Right atrium auricular region (tissue), 2 donors: ENCODE measurements at places on chromosomes 6 and 20.

- DNase-seq = no peak
Measured at GRCh38 chr20:15461938-15462337, 1111.3 kb downstream of the KIF16B start.

GRCh38 chr20:53445932-53446331 is 147.7 kb downstream of the ZNF217 start:
- no peak for DNase-seq

DNA sequence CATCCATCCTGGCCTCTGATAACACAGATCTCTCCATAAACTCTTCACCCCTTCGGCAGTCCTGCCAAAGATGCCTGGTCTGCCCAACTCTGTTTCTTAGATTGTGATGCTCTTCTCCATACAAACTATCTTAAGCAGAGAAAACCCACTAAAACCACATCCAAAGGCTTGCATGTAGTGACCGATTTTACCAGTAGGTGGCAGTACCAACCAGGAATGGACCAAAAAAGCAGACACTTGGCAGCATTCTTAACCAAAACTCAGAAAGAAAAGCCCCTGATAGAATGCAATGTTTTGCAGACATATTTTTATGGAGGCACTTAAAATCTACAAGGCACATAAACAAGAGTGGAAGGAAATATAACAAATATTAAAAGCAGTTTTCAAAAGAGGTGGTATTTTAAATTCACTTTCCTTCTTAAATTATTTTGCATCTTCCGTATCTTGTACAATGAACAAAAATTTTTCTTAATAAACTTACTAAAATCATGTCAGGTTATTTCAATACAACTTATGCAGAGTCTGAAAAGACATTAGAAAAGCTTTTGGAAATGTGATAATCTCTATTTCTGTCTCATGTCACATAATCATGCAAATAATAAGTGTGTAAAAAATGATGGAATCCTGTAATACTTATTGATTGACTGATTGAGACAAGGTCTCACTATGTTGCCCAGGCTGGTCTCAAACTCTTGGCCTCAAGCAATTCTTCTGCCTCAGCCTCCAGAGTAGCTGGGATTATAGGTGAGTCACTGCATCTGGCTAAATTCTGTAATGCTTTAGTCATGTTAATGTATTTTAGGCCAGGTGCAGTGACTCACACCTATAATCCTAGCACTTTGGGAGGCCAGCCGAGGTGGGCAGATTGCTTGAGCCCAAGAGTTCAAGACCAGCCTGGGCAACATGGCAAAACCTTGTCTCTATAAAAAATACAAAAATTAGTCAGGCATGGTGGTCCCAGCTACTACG is 29.4 kb downstream of the LRP11 start:
- peak; percentile 77 for DNase-seq

DNA sequence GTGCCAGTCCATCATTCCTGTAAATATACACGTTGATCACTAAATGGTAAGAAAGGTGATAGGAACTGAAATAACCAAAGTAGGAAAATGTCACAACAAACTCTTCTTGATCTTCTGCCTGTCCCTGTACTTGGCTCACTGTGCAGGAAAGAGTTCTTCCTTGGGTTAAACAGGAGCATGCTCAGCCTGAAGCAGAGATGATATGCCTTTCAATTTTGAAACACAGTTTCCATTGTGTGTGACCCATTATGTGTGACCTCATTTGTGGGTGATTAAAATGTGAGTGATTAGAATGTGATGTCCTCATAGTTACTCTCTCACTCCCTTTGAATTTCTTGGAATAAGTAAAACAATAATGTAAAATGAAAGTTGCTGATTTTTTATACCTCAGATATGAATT is 427.2 kb upstream of the AGPAT4 start:
- no peak for DNase-seq

- DNase-seq = no peak
Measured at GRCh38 chr20:54100563-54100962, 30.2 kb upstream of the BCAS1 start.

DNA sequence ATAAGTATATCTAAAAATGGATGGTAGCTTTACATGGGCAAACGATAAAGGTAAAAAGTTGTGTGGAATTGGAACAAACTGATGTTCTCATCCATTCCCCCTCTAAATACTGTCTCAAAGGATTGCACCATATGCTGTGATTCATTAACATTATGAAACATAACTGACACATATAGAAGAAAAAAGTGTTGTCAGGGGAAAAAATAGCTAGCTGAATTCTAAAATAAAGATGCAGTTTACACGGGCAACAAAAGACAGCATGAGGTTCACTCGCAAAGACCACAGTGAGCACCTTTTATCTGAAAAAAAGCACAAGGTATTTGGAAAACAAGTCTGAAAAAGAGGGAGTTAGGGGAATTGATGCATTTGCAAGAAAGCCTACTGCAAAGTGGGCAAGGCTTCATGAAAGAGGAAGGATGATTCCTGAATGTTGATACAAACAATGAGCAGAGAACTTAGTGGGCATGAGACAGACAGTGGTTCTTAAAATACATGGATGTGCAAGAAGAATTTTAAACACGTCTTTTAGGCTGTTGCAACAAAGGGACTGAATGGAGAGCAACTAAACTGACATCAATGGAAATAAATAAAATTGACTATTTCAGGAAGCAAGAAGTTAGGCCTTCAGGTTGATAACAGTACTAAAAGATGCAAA is 280.9 kb downstream of the KIF16B start:
- DNase-seq = no peak

DNA sequence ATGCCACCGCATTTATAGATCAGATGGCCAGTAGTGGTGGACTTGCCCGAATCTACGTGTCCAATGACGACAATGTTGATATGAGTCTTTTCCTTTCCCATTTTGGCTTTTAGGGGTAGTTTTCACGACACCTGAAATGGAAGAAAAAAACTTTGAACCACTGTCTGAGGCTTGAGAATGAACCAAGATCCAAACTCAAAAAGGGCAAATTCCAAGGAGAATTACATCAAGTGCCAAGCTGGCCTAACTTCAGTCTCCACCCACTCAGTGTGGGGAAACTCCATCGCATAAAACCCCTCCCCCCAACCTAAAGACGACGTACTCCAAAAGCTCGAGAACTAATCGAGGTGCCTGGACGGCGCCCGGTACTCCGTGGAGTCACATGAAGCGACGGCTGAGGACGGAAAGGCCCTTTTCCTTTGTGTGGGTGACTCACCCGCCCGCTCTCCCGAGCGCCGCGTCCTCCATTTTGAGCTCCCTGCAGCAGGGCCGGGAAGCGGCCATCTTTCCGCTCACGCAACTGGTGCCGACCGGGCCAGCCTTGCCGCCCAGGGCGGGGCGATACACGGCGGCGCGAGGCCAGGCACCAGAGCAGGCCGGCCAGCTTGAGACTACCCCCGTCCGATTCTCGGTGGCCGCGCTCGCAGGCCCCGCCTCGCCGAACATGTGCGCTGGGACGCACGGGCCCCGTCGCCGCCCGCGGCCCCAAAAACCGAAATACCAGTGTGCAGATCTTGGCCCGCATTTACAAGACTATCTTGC is 725 bp downstream of the EEF1A1 start:
- peak; percentile 76 for DNase-seq

DNA sequence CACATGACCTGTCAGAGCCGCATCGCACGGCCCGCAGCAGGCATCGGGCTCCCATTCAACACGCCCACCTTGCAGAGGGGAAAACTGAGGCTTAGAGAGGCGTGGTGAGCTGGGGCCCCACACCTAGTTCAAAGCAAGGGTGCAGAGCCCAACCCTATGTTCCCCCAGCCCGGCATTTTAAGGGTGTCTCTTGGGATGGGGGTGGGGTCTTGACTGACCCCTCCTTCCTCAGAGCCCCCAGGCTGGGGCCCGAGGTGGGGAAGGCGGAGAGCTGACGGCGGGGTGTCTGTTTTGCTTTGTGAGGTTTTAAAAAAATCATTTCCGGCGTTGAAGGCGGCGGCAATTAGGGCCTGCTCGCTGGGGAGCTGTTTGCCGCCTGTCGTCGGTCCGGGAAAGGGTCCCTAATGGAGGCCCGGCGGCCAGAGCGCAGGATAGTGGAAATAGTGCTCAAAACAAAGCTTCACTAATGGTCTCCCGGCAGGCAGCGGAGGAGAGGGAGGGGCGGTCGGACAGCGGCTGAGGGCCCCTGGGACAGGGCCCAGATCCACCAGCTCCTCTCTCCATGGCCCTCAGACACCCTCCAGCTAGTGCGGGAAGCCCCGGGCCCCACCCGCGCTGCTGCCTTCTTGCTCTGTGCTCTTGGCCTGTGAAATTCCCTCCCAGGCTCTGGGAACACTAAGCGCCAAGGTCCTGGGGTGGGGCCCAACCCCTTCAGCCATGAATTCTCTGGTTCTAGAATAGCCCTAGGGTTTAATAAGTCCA is 11.9 kb downstream of the VSTM2L start:
- no peak for DNase-seq

DNA sequence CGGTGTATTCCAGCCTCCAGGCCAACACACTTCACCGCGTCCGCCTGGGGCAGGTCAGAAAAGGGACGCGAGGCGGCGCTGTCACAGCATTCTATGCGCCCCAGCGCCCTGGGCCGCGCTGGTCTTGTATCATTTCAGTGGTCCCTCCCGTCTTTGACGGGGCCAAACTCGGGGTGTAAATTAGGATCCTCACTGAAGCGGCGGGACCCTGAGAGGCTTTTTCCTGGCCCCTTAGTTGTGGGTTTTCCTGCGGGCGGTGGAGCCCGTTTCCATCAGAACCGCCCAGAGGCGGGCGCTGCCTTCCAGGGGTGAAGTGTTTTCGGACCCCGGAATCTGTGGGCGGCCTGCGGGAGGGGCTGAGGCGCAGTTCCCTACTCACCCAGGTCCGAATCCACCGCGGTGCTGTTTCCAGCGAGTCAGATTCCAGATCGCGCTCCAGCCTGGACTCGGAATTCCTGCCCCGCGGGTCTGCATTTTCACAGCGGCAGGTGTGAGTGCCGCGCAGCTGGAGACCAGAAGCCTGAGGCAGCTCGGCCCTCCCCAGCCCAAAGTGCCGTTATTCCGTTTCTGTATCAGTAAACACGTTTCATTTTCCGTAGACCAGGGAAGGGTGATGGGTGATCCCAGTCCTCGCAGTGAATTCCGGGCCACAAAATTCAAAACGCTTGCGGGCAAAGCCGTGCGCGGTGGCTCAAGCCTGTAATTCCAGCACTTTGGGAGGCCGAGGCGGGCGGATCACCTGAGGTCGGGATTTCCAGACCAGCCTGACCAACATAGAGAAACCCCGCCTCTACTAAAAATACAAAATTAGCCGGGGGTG is 3.9 kb upstream of the MICB start:
- DNase-seq = peak; percentile 86

GRCh38 chr6:52533491-52533890 is 43.4 kb downstream of the TRAM2 start:
- DNase-seq = no peak

DNA sequence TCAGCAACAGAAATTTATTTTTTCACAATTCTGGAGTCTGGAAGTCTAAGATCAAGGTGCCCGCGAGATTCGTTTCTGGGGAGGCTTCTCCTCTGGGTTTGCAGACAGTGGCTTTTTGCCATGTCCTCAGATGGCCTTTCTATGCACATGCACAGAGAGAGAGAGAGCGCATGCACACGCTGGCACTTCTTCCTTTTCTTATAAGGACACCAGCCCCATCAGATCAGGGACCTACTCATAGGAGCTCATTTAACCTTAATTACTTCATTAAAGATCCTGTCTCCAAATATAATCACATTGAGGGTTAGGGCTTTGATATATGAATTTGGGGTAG is 260.7 kb upstream of the PLCB4 start:
- no peak for DNase-seq
